Kasumi-1 (cell line): ENCODE measurements at places on chromosomes 13 and 19.
A peak's percentile ranks its signal among the peaks of the same experiment; 100 is the strongest.

GRCh38 chr13:75258159-75258782 lies 223.7 kb downstream of the TBC1D4 start:
- peak; percentile 77 for DNase-seq

- no peak for DNase-seq
These were observed 7.7 kb downstream of the KASH5 start for GRCh38 chr19:49395581-49396407.

- DNase-seq = no peak
These were observed 40.6 kb downstream of the TNFSF11 start for GRCh38 chr13:42614436-42615035.

DNA sequence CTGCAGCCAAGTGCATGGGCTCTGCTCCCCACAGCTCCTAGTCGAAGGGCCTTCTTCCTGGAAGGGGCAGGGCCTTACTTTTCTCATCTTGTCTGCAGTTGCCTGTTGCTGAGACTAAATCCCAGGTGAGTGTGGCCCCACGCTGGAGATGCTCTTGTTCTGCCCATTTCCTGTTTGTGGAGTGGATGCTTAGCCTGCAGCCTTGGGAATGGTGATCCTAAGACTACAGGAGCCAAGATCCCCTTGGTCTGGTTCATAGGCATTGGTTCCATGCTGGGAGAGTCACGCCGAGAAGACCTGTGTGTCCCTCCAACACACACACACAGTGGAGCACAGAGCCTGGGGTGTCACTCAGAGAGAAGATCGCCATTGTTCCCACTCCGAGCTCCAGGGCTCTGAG lies 23.5 kb downstream of the CFAP97D2 start:
- no peak for DNase-seq

GRCh38 chr13:73993661-73994060 lies 140.5 kb downstream of the KLF12 start:
- DNase-seq = no peak

DNA sequence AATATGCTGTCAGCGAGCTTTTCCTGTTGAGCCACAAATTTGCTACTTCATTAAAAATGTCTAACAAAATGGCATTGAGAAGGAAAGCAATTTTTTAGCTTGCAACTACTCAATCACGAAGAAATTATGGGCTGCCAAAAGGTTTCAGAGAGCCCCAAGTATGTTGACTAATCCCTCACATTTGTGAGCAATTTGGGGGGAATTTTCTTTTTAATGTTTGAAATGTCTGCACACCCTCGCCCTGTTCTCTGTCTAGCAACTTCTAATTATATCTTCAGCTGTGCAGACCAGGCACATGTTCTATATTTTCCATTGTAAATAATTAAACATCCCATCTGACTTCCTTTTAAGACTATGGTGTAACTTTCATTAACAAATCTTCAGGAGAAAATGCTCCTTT lies 192.9 kb downstream of the DCT start:
- no peak for DNase-seq

DNA sequence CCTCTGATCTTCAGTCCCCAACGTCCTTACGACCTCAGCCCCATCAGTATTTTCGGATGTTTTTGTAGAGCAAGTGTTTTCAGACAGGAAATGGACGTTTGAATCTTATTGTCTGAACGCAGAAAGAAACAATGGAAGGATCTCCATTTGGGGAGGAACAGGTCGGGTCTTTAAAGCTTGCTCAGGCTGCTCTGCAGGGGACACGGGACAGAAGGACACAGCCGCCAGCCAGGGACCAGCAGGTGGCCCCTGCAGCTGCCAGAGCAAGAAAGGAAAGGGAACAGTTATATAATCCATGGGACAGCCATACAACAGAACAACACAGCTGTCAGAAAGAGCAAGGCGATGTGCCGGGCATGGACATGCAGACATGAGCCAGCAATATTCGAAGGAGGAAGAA lies 18.5 kb upstream of the IGLON5 start:
- no peak for DNase-seq

DNA sequence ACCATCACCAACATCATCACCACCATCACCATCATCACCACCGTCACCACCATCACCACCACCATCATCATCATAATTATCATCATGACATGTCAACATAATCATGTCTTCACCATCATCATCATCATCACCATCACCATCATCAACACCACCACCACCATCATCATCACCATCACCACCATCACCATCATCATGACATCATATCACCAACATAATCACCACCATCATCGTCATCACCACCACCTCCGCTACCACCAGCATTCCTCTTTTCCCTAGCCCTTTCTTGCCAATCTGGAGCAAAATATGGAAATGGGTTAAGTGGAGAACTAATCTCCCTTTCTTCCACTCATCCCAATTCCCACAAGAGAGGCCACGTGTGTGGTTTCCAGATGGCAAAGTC lies 1.1 kb upstream of the TTYH1 start:
- no peak for DNase-seq

GRCh38 chr13:73800011-73800410 lies 334.2 kb downstream of the KLF12 start:
- DNase-seq = no peak

DNA sequence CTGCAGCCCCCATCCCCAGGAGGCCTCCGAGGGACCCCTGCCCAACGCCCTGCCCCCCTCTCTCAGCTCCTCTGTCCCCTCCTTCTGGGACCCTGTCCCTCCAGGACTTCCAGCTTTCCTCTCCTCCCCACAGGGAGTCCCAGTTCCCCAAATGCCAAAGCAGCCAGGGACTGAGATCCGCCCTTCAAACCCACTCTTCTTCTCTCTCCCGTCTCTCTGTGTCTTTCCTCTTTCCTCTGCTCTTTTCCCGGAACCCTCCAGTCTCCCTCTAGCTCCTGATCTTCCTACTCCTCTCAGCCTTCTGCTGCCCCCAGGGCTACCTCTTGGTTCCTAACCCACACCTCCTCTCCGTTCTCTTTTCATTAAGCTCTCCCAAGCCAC lies 377 bp downstream of the CA11 start:
- no peak for DNase-seq

GRCh38 chr19:5635427-5635826 lies 12.5 kb downstream of the SAFB start:
- no peak for DNase-seq

DNA sequence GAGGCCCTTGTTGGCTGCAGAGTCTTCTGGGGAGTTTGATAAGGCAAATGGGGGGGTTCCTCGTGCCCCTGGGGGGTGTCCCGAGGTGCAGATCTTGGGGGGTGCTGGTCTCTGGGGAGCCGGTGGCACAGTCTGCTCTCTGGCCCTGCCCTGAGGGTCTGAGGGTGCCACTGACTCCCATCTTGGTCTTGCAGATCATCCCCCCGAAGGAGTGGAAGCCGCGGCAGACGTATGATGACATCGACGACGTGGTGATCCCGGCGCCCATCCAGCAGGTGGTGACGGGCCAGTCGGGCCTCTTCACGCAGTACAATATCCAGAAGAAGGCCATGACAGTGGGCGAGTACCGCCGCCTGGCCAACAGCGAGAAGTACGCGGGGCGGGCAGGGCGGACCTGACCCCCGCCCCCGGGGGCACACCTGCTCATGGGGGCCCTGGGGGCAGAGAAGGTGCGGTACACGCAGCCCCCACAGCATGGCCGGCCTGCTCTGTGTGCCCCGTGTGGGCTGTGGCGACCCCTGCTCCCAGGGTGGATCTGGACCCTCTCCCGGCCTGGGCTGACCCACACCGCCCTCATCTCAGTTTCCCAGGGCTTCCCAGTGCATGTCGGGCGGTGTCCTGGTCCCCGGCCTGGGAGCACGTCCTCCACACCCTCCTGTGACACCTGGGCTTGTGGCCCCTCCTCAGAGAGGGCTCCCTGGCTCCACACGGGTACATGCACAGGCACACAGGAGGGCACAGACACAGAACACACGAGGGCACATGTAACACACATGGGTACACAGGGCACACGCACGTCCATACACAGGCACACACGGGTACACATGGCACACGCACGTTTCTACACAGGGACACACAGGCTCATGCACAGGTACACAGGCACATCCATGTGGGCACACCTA lies 71.0 kb downstream of the KDM4B start:
- DNase-seq = no peak

GRCh38 chr13:23766283-23766682 lies 122.9 kb downstream of the MIPEP start:
- DNase-seq = no peak

DNA sequence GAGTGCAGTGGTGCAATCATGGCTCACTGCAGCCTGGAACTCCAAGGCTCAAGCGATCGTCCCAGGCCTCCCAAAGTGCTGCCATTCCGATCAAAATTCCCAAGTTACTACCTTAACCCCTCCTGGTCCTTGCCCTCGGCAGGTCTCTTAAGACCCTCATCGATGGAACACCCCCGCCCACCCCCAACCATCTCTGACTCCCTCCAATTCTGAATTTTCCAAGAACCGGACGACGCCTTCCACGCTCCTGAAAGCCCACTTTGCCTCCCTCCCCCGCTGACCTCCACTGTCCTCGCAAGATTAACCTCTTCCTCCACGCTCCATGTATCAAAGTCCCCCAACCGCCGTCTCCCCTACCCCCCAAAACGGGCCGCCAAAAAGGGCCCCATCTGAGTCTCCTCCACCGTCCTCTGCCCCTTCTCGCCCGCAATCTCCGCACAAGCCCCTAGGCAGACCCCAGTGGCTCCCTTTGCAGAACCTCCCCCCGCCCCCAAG lies 539 bp downstream of the DAPK3 start:
- DNase-seq = no peak

DNA sequence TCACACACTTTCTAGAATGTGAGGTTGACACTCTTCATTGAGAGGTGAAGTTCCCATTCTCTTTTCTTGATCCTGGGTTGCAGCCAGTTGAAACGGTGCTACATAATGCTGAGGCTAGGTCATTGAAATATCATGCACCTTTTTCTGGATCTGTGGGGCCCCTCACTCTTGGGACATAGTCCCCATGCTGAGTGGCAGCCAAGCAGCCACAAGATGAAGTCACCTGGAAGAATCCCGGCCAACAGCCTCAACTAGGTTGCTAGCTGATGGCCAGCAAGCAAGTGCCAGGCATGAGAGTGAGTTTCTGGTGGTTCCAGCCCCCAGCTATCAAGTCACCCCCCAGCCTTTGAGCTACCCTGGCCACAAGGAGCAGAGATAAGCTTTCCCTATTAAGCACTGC lies 148.5 kb upstream of the TSHZ3 start:
- DNase-seq = no peak

GRCh38 chr13:39904959-39905358 lies 249.5 kb downstream of the COG6 start:
- no peak for DNase-seq

DNA sequence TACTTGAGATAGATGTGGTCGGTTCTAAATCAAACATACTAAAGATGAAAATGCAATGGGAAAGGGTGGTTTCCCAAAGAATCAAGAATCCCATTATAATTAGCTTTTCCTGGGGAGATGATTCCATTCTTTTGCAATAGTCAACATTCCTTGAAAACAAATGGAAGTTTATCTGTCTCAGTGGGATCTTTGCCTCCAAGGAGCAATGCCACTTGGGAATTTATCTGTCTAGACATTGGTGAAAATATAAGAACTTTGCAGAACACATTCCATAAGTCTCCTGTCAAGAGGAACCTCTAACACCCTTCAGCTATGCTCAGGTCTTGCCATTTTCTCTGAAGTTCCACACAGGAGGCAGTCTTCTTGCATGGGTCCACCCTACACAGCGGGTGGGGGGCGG lies 152.5 kb downstream of the KCTD12 start:
- DNase-seq = no peak

DNA sequence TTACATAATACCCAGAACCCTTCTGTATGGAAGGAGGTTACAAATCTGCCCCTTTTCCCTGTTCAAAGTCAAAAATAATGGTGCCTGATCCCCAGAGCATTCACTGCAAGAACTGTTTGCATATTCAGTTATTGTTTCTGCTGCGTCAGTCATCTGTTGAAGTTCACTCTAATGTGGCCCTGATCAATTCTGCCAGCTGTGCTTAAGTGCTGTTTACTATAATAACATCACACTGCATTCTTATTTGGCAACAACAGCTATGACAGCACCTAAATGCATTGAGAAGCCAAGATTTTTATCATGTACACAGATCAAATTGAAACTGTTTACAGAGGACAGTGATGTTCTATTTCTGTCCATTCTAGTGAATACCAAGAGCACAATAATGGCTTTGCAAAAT lies 115.9 kb downstream of the DACH1 start:
- DNase-seq = no peak

GRCh38 chr19:1608359-1609102 lies 3.3 kb upstream of the UQCR11 start:
- no peak for DNase-seq

- no peak for DNase-seq
These were observed 74.0 kb downstream of the RUBCNL start for GRCh38 chr13:46313024-46313423.

GRCh38 chr19:39372941-39373340 lies 18.0 kb downstream of the PAF1 start:
- DNase-seq = no peak

GRCh38 chr13:43232144-43232872 lies 208.9 kb downstream of the DNAJC15 start:
- DNase-seq = no peak

DNA sequence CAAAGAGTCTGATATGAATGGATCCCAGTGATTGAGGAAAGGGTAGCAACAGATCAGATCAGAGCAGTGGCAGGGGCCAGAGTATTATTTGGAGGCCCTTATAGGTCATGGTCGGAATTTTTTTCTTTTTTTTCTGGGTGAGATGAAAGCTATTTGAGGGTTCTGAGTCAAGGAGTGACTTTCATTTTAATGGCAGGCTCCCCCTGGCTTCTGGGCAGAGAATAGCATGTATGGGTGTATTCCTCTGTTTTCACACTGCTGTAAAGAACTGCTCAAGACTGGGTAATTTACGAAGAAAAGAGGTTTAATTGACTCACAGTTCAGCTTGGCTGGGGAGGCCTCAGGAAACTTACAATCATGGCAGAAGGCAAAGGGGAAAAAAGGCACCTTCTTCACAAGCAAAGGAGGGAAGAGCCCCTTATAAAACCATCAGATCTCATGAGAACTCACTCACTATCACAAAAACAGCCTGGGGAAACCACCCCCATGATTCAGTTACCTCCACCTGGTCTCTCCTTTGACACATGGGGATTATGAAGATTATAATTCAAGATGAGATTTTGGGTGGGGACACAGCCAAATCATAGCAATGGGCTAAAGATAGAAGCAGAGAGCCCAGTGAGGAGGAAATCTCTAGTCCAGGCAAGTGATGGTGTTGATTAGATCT lies 3.0 kb upstream of the SLC6A16 start:
- peak; percentile 66 for DNase-seq

DNA sequence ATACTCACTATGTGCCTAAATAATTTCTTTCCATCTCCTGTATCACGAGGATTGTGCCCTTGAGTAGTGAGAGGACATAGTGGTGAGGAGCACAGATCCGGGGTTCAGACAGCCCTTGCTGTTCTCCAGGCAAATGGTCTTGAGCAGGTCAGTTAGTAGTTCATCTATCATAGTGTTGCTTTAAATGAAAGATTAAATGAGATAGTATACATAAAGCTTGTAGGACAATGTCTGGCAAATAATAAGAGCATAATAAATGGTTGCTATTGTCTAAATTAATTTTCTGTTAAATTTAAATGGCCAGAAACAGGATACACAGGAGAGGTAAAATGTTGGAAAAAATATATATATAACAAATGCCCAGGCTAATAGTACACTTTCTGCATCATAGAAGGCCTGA lies 23.4 kb downstream of the FAM124A start:
- no peak for DNase-seq

DNA sequence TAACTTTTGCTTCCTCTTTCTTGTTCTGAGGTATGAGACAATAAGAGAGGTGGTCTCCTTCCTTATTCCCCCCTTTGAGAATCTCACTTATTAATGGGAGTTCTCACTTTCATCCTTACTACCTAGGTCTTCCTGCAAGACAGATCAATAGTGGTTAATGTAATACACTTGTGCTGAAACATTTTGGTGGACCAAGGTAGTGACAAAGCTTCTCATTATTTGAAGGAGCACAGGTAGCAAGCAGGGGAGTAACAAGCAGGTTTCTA lies 17.9 kb downstream of the ZNF700 start:
- DNase-seq = no peak
